ENCODE measurements at places on chromosomes 5 and 9.

DNA sequence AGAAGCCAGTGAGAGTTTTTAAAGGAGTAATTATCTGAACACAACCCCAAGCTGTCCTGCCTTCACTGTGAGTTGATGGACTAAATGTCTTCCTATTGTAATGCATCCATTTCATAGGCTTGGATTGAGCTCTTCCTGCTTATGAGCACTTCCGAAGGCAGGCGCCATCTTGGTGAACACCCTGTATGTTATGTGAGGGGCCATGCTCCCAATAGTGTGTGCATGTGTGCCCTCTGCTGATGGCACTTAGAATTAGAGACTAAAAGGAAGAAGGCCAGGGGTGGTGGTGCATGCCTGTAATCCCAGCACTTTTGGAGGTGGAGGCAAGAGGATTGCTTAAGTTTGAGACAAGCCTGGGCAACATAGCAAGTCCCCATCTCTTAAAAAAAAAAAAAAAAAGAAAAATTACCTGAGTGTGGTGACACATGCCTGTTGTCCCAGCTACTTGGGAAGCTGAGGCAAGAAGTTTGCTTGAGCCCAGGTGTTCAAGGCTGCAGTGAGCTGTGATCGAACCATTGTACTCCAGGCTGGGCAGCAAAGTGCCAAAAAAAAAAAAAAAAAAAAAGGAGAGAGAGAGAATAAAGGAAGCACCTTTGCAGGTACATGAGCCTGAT is 65.0 kb downstream of the C9orf152 start:
- peak; percentile 76 for DNase-seq

DNA sequence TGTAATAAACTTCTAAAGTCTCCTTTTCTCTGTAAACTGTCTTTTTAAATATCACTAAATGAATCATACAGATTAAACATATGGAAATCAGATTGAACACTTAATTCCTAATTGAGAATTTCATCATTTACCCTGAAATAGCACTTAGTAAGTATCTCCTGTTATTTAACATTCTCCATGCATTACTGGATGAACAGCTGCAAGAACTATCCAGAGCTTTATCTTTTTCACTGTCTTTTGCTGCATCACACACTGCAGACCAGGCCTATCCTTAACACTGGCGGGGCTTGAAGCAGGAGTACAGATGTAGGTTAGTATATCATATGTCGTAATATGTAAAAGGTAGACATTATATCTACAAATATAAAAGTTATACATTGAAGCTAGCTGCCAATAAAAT is 108.7 kb upstream of the EFNA5 start:
- DNase-seq: no peak

DNA sequence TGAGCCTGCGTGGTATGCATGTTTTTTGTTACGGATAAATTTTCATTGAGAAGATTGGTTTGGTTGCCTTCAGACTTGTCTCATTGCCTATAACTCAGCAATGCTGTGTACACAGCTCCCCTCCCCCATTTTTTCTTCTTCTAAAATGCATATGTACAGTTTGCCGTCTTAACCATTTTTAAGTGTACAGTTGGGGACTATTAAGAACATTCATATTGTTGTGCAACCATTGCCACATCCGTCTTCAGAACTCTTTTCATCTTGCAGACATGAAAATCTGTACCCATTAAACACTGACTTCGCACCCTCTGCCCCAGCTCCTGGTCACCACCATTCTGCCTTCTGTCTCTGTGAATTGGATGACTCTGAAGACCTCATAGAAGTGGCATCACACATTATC is 6.2 kb downstream of the EXOC3 start:
- no peak for DNase-seq

DNA sequence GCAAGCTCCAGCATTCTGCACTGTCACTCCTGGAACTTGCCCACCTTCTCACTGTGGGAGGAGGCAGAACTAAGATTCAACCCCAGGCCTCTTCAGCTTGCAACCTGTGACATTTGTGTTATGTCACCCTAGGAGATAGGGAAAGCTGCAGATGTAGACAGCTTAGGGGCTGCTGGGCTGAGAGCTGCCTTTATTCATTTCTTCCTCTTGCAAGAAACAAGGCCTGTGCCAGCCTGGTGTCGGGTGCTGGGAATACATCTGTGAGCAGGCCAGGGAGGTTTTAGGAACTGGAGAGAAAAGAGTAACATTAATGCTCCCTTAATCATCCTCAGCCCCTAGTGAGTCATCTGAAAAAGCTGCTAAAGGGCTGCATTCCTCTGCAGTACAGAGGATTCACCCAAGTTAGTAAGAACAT is 101.8 kb downstream of the FGF18 start:
- DNase-seq: peak; percentile 83

GRCh38 chr5:171957591-171958251 is 48.7 kb downstream of the FBXW11 start:
- DNase-seq: no peak

GRCh38 chr5:147743678-147744374 is 38.7 kb downstream of the JAKMIP2 start:
- no peak for DNase-seq

- DNase-seq: peak; percentile 40
Observed at GRCh38 chr5:8961956-8962355, 583.9 kb downstream of the SEMA5A start.
